Upper lobe of right lung (tissue), 1 donor: ENCODE measurements at places on chromosomes 12 and 14.

GRCh38 chr12:29067430-29067829, 81.6 kb upstream of the FAR2 start:
- no peak for DNase-seq

- DNase-seq: no peak
Measured at GRCh38 chr12:4421590-4422031, 24.0 kb downstream of the FGF6 start.

DNA sequence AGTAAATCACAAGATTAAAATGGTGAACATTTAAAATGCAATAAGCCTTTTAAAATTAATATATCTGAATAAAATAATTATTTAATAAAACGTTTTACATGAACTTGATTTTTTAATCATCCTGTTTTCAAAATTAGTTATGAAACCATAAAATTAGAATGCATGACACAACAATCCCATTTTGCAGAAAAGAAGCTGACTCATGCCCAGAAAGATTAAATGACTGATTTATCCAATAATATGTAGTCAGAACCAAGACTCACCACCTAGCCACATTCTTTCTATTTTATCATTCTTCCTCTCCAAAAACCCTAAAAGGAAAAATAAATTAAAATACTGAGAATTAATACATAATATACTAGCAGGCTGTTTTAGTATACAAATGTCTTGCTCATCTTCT, 83.0 kb upstream of the LGR5 start:
- no peak for DNase-seq

- DNase-seq: no peak
Measured at GRCh38 chr12:94942663-94943062, 60.8 kb downstream of the NDUFA12 start.

DNA sequence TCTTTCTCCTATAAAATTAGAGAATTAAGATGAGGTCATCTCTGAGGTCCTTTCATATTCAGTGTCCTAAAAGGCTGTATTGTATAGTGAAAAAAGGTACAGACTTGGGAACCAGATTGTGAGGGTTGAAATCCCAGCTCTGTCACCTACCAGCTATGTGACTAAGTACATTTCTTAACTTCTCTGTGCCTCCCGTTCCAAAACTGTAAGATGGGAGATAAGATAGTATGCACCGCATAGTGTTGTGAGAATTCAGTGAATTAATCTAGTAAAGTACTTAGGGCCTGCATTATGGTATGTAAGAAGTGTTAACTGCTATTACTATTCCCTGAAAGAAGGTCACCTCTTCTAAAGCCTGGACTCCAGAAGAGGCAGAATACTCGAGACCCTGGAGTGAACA, 60.6 kb downstream of the GNG2 start:
- DNase-seq: no peak

GRCh38 chr12:55899082-55899481, 28.6 kb downstream of the PYM1 start:
- DNase-seq: no peak

GRCh38 chr14:32606301-32606700, 277.2 kb downstream of the AKAP6 start:
- no peak for DNase-seq
